ENCODE measurements at places on chromosomes 16 and 17. TPM values are rescaled to one million over a fixed set of nuclear protein-coding genes. Genes with fewer than 3 reads are reported as not detected.

- DNase-seq = no peak
These were observed 26.3 kb downstream of the CEP112 start for GRCh38 chr17:66165537-66166123.

DNA sequence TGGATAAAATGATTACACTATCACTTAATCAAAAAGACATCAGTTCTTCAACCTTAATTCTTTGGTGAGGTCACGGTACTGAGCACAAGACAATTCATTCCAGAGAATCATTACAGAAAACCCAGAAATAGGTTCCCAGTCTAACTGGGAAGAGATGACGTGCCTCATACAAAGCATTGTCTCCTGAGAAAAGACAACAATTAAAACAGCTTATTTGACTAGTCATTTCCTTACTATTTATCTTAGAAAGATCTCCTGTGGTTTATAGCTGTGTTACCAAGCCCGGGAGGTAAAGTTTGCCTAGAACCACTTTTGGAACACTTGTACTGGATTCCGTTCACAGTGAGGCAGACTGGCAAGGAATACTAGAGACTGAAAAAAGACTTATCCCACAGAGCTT lies 5.1 kb downstream of the PHF12 start:
- no peak for DNase-seq

DNA sequence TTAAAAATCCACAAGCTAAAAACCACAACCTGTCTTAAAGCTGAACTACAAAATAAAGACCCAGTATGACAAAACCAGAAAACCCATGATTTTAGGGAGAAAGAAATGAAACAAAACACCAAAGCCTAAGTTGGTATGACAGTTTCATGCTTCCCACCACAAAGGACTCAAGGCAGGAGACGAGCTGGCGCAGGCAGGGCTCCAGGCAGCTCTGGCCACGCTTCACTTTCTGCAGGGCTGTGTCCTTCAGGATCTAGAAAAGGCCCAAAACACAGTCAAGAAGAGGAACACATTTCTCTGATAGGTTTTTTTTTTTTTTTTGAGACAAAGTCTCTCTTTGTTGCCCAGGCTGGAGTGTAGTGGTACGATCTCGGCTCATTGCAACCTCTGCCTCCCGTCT lies 75.3 kb downstream of the WDR59 start:
- no peak for DNase-seq

GRCh38 chr17:31321966-31322365 lies 544 bp upstream of the EVI2A start:
- no peak for DNase-seq

GRCh38 chr17:21200590-21201297 lies 13.2 kb downstream of the TMEM11 start:
- no peak for DNase-seq

- DNase-seq = peak; percentile 62
These were observed 31.4 kb downstream of the ACTG1 start for GRCh38 chr17:81481073-81481799.

Gene KRTAP3-2
- not detected for total RNA-seq

DNA sequence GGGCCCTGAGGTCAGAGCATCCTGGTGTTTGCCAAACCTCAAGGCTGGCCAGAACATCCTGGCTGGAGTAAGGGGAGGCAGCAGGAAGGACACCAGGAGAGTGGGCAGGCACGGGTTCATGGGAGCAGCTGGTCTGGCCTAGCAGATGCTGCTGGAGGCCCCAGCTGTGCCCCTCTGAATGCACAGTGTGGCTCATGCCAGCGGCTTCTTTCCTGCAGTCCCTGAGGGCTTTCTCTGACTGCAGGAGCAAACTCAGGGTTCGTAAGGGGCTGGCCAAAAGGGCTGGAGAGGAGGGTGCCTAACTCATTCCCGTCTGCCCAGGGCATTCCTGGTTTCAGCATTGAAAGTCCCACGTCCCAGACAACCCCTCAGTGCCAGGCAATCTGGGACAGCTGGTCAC lies 78.7 kb downstream of the ZDHHC7 start:
- no peak for DNase-seq

- no peak for DNase-seq
These were observed 36.6 kb downstream of the TMEM11 start for GRCh38 chr17:21177401-21177800.

DNA sequence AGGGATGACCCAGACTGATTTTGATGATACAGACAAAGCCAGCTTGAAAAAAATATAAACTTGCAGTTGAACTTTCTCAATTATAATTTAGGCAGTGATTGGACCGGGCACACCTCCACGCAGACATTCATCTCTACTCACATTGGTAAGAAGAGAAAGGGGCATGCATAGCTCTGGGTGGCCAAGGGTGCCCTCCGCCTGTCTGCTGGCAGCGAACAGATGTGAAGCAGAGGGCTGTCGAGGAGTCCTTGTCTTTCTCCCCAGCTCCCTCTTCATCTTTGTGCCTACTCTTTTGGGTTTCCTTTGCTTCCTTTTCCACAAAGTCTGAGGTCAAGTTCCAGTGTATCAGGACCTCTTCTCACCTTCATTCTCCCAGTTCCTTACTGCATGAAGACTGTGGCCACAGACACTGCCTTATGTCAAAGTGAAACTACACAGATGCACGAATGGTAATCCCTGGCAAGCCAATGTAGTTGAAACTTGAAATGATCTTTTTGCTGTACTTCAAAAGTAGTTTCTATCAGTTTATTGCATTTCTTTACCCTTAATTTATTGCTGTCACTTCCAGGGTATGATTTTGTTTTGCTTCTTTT lies 343.7 kb upstream of the SOX9 start:
- no peak for DNase-seq

- DNase-seq = no peak
These were observed 15.9 kb upstream of the USP10 start for GRCh38 chr16:84683691-84684591.

GRCh38 chr16:17002565-17002964 lies 468.2 kb downstream of the XYLT1 start:
- no peak for DNase-seq

DNA sequence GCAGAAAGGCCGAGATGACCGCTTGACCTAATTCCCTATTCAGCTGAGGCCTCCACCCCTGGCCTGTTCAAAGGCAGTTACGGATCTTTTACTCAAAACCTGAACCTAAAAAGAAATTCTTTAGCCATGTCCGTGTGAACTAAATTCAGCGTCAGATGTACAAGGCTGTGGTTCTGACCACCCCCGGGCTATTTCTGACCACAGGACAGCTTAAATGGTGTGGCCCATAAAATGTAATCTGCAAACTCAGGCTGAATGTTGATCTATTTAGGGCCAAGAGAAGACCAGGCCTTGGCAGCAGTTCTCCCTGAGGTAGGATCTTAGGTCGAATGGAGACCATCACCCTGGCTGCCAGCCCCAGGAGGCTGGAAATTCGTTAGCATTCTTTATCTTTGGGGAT lies 485.5 kb downstream of the WWOX start:
- no peak for DNase-seq

Gene ITGAD
- total RNA-seq = 0.05 TPM

DNA sequence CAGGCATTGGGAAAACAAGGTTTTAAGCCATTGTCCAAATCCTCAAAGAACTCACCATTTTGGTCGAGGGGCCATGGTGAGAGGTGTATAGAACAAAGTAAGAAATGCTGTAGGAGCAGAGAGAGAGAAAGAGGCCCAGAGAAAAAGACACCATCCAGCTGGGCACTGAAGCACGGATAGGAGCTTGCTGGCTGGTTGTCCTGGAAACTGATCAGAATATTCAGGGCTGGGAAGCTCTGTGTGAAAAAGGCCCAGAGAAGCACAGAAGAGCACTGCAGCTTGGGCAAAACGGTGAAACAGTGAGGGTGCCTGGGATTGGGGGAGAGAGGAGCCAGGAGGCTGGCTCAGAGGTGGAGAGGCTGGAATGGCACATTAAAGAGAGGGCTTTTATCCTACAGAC lies 16.5 kb downstream of the HS3ST3B1 start:
- no peak for DNase-seq

Gene ZNF213
- 20.4 TPM for total RNA-seq

- no peak for DNase-seq
These were observed 32.8 kb upstream of the ABCC3 start for GRCh38 chr17:50601823-50602375.

GRCh38 chr17:77772461-77772897 lies 186.0 kb upstream of the TNRC6C start:
- peak; percentile 65 for DNase-seq

Gene SCARF1
- 6.3 TPM for total RNA-seq

Gene WNT3
- total RNA-seq = 1.0 TPM

GRCh38 chr17:6487251-6488007 lies 43.2 kb downstream of the PIMREG start:
- DNase-seq = no peak

DNA sequence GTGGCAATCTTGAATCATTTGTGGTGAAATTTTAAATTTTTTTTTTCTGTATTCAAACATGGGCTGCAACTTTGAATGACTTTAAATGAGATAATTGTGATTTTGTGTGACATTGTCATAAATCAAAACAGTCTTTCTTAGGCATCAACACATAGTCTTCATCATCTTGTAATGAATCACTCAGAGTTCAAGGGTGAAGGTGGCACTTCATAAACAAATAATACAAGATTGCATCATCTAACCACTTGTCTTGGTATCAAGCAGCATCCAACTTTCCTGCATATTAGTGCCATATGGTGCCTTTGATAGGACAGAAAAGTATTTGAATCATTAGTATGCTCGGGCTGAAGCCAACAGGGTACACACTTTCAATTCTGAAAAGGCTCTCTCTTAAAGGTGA lies 392.4 kb upstream of the GOT2 start:
- DNase-seq = no peak

- DNase-seq = no peak
These were observed 57.9 kb downstream of the HS3ST2 start for GRCh38 chr16:22871861-22872260.

Gene NPIPA1
- 32.8 TPM for total RNA-seq

Gene SERPINF2
- 1.7 TPM for total RNA-seq

Gene TOP2A
- 124 TPM for total RNA-seq

Gene TRAPPC1
- total RNA-seq = 129 TPM

Gene MYH8
- total RNA-seq = not detected

Gene CD300H
- total RNA-seq = not detected

Gene RGS9
- 7.4 TPM for total RNA-seq

Gene C16orf92
- not detected for total RNA-seq

GRCh38 chr17:78528541-78528940 lies 48.7 kb downstream of the DNAH17 start:
- DNase-seq = no peak

DNA sequence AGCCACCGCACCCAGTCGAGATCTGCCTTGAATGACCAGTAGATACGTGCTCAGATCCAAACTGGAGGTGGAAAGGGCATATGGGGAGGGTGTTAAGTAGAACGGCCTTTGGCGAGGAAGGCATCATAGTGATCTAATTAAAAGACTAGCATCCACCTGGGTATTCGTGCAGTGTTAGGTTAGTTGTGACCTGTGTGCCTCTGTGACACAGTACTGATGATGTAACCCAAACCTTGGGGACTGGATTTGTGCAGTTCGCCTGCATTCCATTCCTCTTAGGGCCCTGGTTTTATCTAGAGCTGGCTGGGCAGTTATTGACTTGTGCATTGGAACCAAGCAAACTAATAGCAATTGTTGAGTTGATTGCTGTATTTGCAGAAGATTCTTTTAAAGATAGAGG lies 47.9 kb downstream of the SNX29 start:
- DNase-seq = no peak

Measured in colonic mucosa (tissue), 4 donors.